MV-4-11 (cell line): ENCODE measurements at places on chromosomes 5 and 9.

DNA sequence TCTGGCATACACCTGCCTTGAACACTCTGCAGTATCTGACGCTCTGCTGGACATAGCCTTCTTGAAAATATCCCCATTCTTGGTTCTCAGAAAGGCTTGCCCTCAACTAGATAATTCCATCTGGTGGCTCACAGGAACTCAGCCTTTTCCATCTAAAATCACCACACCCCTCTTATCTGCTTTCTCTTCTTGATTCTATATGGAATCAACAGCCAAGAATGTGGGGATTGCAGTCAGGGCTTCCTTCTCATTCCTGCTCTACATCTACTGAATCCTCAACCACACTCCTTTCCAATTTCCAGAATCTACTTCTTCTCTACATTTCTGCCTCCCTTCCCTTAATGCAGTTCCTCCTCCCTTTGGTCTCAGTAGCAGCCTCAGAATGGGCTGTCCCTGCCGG, 170.1 kb downstream of the SEMA5A start:
- DNase-seq: no peak

- no peak for DNase-seq
Measured at GRCh38 chr9:134676361-134676760, 34.8 kb downstream of the COL5A1 start.

- DNase-seq: no peak
Measured at GRCh38 chr9:76688471-76689238, 75.6 kb upstream of the PCA3 start.

- DNase-seq: no peak
Measured at GRCh38 chr5:19734776-19735175, 253.2 kb downstream of the CDH18 start.

GRCh38 chr5:103582364-103582763, 19.8 kb upstream of the NUDT12 start:
- DNase-seq: peak; percentile 19

- no peak for DNase-seq
Measured at GRCh38 chr5:18699681-18700080, 1065.4 kb downstream of the TAF11L14 start.

DNA sequence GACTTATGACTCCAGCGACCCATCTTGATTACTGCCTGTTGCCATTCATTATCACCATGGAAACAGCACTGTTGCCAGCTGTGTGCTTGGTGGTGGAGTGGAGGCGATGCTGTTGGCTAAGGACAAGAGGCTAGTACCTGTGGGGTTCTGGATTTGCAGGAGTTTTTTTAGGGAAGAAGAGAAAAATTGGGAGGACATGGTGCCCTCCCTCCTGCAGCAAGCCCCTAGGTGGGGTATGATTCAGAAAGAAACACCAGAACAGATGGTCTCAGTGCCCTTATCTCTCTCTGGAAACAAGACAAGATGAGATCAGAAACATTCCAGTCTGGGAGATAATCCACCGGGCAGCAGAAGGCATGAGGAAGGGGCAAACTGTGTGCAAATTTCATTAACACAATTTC, 87.8 kb upstream of the TLR4 start:
- no peak for DNase-seq

GRCh38 chr9:105700668-105701067, 6.3 kb downstream of the TMEM38B start:
- DNase-seq: no peak

DNA sequence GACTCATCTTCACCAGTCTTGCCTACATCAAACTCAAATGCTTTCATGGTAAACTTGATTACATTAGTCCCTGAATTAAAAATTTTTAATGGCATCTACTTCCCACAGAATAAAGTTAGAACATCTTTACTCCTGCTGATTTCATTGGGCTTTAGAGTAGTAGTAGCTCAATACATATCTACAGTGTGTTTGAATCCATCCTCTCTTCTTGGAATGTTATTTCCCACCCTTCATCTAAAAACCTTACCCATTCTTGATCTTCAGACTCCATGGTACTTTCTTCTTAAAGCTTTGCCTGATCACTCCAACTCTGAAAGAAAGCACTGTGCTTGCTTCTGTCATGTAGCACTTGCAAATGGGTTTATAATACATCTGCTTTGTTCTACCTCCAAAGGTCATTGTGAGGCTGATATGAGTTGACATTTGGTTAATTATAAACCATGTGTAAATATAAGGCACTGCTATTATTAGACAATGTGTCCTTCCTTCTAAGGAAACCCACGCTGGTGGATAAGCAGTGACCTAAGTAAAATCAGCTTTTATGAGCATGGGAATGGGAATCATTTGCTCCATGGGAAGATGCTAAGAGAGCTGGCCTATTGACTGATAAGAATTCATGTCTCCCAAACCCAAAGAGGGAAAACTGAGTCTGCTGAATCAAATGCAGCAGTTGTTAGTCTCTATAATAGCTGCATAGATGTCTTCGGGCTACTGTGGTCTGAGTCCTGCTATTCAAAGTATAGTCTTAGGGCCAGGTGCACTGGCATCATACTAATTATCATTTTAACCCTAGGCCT, 7.5 kb upstream of the PRLR start:
- DNase-seq: no peak

GRCh38 chr9:81771571-81771970, 82.2 kb upstream of the TLE1 start:
- peak; percentile 52 for DNase-seq

GRCh38 chr9:72363236-72363635, 1.8 kb downstream of the ZFAND5 start:
- peak; percentile 31 for DNase-seq

DNA sequence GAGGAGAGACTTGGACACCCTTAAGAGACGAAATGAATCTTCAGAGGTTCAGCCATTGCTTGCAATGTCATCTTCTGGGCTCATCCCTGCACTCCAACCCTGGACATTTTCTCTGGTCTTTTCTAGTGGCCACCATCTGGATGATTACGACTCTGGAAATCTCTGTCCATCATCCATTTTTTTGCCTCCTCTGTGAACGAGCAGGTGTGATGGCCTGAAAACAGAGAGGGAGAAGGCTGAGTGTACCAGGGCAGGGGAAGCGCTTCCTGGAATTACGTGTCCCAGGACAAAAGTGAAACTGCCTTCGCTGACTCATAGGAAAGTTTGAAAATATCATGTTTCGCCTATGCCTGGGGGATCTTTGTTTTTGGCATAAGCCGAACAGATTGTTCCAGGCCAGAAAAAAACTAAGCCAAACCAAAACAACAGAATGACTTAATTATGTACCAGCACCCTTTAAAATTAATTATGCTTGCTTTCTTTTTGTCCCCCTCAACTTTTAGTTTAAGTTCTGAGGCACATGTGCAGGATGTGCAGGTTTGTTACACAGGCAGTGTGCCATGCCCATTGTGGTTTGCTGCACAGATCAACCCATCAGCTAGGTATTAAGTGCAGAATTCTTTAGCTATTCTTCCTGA, 31.9 kb downstream of the ANKRD33B start:
- DNase-seq: no peak

GRCh38 chr5:13625616-13626198, 318.8 kb downstream of the DNAH5 start:
- DNase-seq: no peak

DNA sequence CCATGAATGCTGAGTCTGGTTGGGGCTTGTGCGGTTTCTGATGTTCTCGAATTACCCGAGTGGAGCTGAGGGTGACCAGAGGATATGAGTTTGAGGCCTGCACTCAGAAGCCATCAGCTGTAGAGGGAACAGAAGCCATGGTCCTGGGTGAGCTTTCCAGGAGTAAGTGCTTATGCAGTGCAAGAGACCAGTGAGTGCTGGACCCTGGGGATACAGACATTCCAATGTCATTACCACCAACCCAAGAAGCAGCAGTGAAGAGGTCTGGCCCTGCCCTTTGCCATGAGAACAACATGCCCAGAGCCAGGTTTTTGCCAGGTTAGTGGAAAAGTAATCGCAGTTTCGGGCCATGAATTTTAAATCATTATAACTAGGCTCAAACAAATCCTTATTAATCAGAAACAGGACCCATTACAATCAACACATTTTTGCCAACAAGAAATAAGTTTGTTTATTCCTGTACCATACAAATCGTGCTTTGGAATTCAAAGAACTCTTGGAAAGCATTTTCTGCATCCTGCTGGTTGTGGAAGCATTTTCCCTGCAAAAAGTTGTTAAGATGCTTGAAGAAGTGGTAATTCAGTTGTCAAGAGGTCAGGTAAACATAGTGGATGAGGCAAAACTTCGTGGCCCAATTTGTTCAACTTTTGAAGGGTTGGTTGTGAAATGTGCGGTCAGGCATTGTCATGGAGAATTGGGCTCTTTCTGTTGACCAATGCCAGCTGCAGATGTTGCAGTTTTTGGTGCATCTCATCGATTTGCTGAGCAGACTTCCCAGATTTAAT, 154.6 kb downstream of the SYK start:
- peak; percentile 71 for DNase-seq

DNA sequence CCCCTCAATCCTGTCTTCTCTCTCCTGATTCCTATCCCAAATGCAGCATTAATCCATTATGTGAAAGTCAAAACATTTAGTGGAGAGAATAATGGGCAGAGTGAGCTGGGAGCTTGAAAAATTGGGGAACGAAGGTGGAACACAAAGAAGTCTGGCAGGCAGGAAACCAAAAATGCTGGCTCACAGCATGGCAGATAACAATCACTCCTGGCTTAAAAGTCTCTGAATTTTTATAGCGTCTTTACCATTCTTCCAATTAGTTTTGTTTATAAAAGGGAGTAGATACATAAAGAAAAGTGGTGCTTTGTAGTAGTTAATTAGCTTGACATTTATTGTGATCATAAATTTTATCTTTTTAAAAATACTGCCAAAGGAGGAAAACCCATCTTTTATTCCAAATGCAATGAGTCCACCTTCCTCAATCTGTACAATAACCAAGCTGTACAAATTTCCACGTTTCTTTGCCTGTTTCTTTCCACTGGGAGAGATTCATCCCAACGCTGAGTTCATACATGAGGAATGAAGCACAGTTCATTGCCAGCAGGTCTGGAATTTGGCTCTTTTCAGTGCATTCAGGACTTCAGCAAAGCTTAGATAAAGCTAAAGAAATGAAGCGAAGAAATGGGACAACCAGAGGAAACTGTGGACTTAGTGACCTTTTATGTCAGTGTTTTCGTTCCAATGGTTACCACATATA, 174.7 kb downstream of the HMHB1 start:
- DNase-seq: no peak

DNA sequence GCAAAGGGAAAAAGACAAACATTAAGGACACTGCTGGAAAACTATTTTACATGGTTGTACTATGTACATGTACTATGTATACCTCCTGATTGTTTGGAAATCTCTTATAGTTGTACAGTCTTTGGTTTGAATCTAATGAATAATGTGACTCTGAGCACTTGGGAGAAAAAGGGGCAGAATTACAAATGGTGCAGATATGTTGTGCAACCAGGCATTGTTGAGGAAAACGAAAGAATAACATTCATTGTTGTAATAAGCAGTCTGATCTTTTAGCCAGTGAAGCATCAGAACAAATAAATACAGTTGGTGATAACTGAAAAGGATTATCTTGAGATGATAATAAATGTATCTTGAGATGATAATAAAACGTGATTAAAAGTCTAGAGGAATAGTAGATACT, 87.2 kb downstream of the CSNK1G3 start:
- DNase-seq: no peak

DNA sequence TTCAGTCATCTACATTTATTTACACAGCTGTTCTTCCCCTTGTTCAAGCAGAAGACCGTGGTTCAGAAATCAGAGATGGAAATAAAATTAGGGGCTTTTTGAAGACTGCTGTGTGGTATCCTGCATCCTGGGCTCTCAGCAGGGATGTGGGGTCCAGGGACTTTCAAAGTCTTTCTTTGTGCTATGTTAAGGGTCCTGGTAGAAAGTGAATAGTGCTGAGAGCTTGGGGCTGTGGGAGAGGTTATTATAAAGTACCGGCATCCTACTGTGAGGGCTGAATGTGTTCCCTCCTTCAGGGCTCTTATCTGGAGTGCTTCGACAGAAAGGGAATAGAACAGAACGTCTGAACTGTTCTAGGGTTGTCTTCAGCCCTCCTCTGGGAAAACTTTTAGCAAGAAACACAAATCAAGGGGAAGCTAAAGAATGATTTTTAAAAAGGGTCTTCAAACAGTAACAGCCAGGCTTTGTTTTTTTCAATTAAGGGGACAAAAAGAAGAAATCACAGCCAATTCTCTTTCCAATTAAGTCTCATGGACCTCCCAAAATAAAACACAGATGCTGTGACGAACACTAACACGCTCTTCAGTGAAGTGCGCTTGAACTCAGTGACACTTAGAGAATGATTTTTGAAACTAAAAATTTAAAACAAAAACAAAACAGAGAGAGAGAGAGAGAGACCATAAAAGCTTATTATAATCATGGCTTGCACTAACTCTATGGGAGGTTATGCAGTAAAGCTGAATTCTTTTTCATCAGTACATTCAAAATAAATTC, 15.7 kb upstream of the SLC1A3 start:
- no peak for DNase-seq

GRCh38 chr5:179485845-179486575, 64.3 kb upstream of the RUFY1 start:
- DNase-seq: no peak

- peak; percentile 32 for DNase-seq
Measured at GRCh38 chr9:108272349-108272899, 583.4 kb downstream of the ACTL7B start.

GRCh38 chr5:142548739-142549275, 137.1 kb downstream of the FGF1 start:
- DNase-seq: peak; percentile 56

DNA sequence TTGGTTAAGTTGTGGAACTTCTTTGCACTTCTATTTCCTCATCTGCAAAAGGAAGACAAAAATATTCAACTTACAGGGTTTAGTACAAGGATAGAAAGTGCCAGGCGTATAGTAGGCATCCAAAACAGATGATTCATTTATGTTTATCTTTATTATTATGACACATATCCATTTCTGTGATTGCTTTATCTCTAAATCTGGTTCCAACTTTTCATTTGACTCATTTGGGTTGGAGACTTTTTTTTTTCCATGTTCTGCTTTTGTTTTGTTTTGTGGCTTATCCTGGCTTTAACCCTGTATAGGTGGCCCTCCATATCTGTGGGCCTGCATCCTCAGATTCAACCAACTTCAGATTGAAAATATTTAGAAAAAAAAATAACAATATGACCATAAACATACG, 186.7 kb upstream of the SLC24A2 start:
- no peak for DNase-seq

DNA sequence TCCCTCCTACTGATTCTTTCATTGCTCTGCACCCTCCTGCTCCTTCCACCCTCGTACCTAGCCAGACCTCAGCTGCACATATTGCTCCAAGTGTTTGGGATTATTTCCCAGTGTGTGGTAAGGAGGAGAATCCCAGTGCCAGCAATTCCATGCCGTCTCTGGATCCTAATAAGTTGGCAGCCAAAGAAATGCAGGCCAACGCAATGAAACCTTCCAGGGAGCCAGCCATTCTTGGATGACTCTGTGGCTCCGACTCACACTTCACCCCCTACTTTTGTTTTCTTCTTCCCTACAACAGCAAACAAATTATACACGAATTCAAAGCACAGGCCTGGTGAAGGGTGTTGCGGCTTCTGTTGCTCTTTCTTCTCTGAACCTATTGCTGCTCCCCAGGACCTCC, 82.5 kb upstream of the SLC1A3 start:
- DNase-seq: no peak
